SJCRH30 (cell line): ENCODE measurements at places on chromosomes 2 and 18.

DNA sequence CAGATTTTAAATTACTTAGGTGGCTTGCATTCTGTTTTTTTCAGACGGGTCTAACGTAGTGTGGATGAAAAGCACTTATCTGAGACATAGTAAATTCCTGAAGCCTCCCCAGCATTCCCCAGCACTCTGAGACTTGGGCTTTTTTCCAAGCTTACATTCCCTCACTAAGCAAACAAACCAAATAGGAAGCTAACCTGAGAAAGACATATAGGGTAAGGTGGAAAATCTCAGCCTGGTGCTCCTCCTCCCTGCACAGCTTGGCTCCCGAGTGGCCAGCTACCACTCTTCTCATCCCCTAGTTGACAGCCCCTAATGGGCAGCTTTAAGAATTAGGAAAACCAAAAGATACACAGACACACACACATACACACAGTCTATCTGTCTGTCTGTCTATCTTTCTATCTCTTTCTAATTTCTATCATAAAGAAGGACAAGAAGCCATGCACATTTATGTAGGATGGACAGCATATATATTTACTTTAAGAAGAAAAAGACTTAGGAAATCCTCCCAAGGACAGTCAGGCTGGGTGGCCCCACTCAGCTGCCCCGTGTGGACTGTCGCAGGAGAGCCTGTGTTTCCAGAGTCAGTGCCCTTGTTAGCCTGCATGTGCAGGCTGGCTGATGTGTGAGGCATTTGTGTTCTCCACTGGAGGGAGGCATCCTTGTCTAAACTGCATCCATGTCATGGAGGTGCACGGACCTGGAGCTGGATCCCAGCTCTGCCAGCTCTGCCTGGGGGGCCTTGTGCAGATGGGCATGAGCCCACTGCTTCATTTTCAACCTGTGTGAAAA, 8.2 kb downstream of the CNNM3 start:
- no peak for DNase-seq

DNA sequence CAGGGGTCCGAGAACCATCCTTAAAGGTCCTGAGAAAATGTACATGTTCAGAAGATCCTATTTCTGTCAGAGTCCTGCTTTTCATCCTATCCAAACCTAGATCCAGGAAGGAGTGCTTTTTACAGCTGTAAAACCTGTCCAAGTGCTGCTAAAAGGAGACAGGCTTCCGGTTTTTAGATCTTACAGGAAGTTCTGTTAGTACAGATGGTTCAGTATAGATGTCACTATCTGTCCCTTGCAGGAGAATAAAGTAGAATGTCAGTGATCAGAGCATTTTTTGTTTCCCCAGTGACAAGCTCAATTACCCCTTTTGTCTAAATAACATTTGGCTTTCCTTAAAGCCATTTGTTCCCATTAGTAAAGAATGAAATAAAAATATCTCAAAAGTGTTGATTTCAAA, 98.3 kb downstream of the NRP2 start:
- DNase-seq, result no peak

DNA sequence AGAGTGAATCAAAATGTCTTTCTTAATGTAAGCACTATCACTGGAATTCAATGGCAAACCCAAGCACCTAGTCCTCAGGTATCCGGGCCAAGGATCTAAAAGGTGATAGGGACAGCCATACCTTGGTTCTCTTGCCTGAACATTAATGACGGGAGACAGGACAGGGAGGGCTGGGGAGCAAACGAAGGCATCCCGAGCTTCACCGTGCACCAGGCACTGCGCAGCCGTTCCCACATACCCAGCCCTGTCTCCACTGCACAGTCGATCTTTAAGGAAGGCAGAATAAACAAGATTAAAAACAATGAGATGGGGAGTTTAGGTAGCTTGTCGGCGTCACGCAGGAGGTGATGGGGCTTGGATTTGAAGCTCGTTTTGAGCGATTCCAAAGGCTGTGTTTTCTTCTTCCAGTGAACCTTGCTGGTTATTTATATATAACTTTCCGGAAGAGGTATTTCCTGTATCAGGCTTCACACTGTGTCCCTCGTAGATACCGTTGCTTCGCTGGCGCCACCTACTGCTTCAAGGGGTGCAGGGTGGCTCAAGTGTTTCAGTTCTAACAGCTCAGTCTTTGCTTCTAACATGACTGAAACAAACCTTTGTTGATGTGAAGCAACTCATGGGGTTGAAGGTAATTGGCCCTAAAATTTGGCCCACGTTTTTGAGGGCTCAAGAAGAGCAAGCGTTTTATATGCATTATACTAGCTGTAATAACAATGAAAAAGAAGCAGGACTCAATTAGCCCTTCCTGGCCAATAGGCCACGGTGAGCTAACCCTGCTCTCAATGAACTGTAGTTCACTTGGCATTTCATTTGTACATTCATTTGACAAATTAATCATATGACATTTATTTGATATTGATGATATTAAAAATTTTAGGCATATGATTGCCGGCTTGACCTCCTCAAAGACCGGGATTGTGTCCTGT, 77.4 kb downstream of the DCDC2C start:
- peak; percentile 83 for DNase-seq

GRCh38 chr18:74420926-74421325, 36.2 kb downstream of the DIPK1C start:
- DNase-seq, result no peak

- no peak for DNase-seq
Observed at GRCh38 chr2:240503848-240504247, 53.9 kb downstream of the ANKMY1 start.
